ENCODE measurements at places on chromosomes 5 and 9.

DNA sequence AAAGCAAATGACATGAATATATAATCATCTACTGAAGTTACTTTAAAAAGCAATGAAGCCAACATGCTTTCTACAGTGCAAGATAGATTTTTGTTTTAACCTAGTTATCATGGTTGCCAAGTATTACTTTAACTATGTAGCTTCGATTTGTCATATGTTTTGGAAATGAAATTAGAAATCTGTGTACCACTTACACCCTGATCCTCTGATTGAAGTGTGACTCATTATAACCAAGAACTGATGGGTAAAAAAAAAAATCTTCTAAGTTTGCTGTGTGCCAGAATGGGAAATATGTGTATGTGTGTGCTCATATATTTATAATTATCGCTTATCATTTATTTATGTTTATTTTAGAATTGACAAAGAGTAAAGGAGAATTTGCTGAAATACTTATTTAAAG, 9.1 kb upstream of the CDC42SE2 start:
- no peak for DNase-seq

- DNase-seq = no peak
Observed at GRCh38 chr5:127184851-127185250, 105.7 kb upstream of the MEGF10 start.

GRCh38 chr5:173271419-173271818, 36.4 kb upstream of the NKX2-5 start:
- no peak for DNase-seq

DNA sequence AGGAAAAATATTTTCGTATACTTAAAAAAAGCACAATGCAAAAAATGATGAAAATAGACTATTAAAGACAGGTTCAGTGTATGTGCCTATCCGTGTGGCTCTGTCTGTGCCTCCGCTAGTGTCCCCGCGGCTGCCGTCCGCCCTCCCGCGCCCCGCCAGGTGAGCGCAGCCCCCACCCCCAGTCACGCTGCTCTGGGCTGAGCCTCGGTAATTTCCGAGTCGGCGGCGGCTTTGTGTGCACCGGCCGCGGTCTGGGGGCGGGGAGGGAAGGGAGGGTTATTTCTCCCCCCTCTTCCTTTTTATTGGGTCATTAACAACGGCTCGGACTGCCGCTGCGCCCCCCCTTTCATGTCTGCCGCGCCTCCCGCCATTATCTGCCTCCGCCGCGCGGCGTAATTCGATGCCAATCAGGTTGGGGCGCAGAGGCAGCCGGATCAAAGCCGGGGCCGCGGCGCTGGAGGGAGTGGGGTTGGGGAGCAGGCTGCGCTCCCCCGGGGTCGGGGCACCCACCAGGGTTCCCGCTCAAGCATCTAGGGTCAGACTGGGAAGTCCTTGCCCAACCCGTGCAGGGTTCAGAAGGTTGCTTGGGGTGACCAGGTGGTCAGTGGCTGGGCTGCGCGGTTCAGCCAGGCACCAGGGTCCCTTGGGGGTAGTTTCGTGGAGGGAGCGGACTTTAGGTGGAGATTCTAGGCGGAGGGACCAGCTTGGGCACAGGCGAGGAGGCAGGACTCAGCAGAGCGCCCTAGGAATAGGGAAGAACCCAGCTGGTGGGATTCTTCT, 39.5 kb upstream of the PSD2 start:
- DNase-seq = peak; percentile 37

DNA sequence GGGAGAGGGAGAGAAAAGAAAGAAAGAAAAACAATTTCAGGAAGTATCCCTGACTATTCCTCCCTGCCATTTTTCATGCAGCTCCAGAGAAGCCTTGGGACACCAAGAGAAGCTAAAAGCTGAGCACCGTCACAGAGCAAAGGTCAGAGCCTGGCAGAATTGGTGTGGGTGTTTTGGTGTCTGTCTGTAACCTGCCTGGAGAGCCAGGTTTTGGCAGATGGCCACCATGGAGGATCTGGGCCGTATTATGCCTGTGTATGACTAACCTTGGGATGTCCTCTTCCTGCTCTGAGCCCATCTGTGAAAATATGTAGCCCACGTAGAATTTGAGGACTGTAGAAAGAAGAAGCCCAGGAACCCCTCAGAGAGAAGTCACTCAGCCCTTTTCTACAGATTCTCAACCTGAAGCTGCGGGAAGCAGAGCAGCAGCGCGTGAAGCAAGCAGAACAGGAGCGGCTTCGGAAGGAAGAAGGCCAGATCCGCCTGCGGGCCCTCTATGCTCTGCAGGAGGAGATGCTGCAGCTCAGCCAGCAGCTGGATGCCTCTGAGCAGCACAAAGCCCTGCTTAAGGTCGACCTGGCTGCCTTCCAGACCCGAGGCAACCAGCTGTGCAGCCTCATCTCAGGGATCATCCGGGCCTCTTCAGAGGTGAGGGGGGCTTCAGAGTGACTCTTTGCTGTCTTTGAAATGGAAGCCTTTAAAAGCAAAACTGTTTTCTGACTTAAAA, 18.8 kb downstream of the GLE1 start:
- no peak for DNase-seq

- DNase-seq = no peak
Observed at GRCh38 chr5:119270121-119270565, 85.7 kb upstream of the TNFAIP8 start.

DNA sequence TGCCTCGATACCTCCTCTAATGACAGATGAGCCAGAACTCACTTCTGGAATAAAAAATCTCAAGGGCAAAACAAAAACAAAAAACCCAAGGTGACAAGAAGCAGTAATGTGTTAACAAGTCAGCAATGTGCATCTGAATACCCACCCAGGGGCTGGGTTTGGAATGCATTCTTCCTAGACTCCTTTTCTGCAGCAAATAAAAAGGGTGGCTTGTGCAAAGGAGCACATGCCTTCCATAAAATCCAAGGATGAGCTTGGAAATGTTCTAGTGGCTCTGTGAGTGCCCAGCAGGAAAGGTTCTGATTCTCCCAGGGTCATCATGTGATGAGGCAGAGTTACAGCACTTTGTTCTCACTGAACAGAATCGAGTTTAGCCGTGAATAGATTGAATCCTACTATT, 599.9 kb downstream of the RAB3C start:
- DNase-seq = no peak

- peak; percentile 58 for DNase-seq
Observed at GRCh38 chr9:110152704-110153374, 55.1 kb downstream of the C9orf152 start.

- DNase-seq = no peak
Observed at GRCh38 chr5:176739461-176740051, 70.8 kb upstream of the UNC5A start.

- DNase-seq = no peak
Observed at GRCh38 chr5:71706906-71707305, 12.2 kb upstream of the CARTPT start.

DNA sequence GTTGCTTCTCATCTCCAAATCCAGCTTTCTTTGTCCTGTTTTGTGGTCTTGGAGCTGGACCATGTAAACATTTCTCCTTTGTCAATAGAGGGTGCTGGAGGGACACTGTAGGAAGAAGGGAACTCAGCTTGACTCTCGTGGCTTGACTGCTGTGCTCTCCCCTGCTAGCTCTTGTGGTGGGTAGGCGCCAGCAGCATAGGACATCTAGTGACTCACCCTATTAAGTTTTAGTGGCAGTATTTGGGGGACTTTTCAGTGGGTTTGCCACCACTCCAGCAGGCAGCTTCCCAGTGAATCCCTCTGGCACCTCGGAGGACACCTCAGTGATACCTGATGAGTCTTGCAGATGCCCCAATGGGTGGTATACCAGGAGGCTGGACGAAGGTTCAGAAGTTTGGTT, 97.8 kb downstream of the TSSK1B start:
- DNase-seq = no peak

- no peak for DNase-seq
Observed at GRCh38 chr9:78507037-78507436, 210.1 kb downstream of the PSAT1 start.

DNA sequence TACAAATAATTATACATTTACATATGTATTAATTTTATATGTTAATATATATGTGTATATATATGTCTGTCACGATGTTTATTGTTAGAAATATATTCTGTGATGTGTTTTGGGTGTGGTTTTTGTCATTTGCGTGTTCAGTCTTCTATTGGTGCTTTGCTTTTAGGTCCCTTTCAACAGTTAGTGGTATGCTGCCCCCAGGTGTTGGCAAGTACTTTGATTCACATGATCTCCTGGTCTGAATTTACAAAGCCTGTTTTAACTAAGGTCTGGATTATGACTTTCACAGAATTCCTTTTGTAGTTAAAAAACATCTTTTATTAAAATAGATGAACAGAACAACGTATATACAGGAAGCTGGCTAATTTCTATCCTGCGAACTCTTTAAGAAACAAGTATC, 271.5 kb downstream of the CCDC171 start:
- peak; percentile 37 for DNase-seq

GRCh38 chr9:120757026-120757913, 35.9 kb downstream of the FBXW2 start:
- DNase-seq = no peak

GRCh38 chr9:89675058-89675742, 70.4 kb downstream of the GADD45G start:
- DNase-seq = peak; percentile 96

DNA sequence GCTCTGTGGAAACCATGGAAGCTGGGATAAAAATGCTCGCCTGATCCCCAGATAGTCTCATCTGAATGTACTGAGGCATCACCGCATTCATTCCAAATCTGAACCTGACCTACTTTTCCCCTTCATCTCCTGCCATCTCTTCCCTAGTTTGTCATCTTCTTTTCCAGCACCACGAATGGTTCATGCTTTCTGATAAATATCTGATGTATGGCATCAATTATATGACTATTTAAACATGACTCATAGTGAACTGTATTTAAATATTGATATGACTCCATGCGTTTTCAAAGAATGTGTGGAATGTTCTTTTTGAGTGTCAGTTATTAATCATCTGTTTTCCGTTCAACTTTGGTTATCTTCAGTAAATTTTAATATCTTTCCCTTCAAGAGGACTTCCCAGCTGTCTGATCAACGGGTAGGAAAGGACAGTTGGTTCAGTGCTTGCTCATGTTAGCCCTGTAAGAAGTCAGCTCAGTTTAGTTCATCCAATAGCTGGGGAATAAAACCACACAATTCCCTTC, 21.1 kb downstream of the BASP1 start:
- DNase-seq = no peak

DNA sequence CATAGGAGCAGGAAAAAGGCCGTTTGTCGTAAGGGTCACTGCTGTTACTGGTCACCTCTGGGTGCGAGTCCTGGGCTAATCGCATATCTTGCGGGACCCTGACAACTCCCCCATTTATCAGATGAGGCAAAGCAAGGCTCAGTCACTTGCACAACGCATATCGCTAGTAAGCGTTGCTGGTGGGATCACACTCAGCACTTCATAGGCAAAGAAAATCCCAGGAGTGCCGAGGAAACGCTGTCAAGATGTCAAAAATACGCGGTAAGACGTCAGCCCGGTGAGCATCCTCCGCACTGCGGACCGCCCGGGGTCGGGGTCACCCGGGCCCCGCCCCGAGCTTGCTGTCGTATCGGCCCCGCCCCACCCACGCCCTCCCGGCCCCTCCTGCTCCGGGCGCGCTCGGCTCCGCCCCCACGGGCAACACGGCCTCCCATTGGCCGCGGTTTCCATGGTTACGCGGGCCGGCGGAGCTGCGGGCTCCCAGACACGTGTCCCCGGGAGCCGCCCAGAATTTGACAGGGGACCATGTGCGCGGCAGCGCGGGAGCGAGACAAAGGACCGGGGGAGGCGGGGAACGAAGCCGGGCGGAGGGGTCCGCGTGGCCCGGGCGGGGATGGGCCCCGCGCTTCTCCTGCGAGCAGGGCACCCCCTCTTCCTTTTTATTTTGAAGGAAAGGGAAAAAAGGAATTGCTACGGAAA, 80.2 kb upstream of the IER5L start:
- DNase-seq = peak; percentile 69

DNA sequence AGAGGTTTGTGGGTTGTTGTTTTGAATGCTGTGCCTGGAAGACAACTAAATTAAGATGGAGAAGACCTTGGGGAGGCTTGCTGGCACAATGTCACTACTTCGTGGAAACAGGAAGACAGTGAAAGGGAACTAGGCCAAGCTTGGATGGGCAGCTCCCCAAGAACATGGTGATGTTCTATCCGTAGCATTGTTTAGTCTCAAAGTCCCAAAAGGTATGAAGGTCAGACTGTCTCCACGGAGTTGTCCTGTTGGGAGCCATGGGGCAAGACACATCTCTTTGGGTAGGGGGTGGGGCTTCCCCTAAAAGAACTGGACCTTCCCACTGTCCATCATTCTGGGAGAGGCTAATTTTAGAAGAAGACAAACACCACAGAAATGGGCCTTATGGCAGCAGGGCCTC, 140.5 kb downstream of the ENTREP1 start:
- DNase-seq = no peak

All from NCI-H748 treated with DMSO at 0.1 percent for 48 hours (cell line).